HS-27A (cell line): ENCODE measurements at places on chromosomes 2 and 18.

GRCh38 chr2:9819551-9819950 is 23.7 kb upstream of the TAF1B start:
- no peak for DNase-seq

DNA sequence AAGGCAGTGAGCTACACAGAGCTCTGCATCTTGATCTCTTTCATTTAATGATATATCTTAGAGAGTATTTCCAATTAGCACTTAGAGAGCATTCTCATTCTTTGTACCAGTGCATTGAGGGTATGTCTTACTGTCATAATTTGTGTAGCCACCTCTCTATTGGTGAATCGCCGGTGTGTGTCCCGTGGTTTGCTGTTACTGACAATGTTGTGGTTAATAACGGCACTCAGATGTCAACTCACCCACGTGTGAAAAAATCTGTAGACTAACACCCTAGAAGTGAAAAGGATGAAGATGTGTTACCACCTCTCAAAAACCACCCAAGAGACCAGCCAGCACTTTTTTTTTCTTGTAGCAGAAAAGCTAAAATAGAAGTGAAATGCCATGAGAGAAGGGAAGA is 37.1 kb downstream of the TEX51 start:
- no peak for DNase-seq

DNA sequence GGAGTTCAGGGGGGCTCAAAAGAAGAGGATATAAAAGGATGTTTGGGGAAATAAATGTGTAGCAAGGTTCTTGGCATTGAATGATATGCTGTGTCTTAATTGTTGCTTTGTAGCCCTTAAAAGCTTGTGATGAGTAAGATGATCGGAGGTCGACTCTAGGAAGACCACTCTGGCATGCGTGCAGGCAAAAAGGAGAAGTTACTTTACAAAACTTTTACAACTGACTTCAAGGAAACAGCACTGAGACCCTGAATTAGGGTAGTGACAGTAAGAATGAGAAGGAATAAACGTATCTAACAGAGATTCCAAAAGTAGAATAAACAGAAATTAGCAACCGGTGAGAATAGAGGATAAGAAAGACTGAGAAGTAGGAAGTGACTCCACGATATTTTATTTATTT is 228.7 kb upstream of the TANK start:
- no peak for DNase-seq

- DNase-seq = no peak
Observed at GRCh38 chr18:24651434-24651833, 191.0 kb downstream of the HRH4 start.

- DNase-seq = no peak
Observed at GRCh38 chr2:1891971-1892486, 147.7 kb upstream of the PXDN start.

DNA sequence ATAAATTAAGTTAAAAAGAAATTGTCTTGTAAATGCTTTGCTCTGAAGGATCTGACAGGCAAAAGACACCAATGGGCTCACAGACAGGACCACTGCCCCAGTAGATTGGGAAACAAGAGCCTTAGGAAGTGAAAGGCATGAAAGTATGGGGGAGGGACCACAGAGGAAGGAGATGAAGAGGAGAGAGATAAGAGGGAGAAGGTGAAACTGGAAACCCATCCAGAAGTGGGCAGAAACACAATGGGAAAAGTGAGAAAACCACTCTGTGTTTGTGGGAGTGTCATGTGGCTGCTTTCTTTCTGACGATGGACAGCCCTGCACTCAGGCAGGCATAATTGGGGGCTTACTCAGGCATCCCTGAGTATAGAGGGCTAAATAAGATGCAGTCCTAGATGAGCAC is 101.5 kb upstream of the STON1 start:
- DNase-seq = no peak

GRCh38 chr2:221527776-221528309 is 44.3 kb downstream of the EPHA4 start:
- no peak for DNase-seq

DNA sequence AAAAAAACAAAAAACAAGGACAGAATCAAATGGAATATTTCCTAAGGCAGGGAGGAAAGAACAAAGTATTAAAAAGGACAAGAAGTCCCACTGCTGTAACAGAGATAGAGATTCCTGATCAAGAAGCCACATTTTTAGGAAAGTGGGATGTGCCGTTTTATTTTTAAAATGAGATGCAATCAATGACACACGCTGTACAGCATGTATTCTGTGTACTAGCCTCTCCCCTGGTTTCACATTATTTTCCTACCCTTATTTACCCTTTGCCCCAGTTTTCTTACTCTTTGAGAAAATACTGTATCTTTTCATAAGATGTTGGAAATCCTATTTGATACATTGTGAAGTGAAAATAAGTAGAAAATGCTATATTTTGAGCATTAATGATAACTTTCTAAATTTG is 45.8 kb downstream of the E2F6 start:
- no peak for DNase-seq

DNA sequence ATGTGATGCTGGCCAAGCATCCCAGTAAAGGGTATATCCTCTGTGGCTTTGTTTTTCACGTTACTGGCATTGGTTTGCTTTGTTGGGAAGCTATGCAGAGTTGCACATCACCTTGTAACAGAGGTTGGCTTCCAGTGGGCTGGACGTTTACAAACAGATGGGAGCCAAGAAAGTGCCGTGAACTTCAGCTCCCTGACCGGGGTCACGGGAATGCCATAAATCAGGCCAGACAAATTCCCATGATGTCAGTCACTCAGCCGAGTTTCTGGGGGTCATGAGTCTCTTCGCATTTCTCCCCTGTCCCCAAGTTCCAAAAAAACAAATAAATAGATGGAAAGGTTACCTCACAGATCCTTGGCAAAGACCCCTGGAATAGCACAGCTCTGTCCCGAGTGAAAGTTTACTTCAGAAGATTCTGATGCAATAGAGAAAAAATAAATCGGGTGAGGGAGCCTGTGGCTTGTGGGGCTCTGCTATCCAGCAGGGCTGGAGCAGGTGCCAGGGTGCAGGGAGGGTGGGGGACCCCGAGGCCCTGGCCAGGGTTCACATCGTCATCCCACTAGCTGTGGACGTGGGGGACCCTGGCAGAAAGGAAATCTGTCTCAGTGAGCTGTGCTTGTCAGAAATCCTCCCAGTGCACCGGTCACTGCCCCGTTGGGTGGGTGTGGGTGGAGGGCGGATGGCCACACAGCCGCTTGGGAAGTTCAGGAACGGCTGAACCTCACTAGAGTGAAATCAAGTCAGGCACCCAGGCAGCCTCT is 27.8 kb downstream of the TWIST2 start:
- no peak for DNase-seq

- DNase-seq = no peak
Observed at GRCh38 chr18:57433934-57434535, 1.1 kb upstream of the ONECUT2 start.

DNA sequence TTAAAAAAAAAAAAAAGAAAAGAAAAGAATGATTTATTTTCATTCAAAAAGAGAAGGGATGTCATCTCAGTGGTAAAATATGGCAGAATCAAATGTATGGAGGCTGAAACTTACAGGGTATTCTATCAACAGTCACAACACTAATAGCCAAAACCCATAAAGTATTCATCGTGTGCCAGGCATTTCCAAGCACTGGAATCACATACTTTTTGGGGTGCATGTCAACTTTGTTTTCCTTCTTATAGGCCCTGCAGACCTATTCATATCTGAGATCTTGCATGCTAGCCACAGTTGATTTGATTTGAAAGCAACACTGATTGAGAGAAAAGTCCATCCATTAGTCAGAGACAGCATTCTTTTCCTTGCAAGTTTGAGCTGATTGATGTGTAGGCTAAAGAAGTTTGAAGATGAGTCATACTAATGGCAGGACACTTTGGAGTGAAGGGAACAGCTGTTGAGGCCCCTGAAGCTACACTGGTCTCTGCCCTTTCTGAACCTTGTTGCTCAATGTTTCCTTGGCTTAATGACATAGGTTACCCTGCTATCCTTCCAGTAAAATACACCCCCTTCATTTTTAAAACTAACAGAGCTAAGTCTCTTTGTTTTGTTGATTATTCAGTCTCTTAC is 22.0 kb downstream of the KATNAL2 start:
- DNase-seq = no peak

- no peak for DNase-seq
Observed at GRCh38 chr2:163155279-163155883, 316.8 kb upstream of the KCNH7 start.

- no peak for DNase-seq
Observed at GRCh38 chr2:61134141-61134540, 27.8 kb upstream of the C2orf74 start.

DNA sequence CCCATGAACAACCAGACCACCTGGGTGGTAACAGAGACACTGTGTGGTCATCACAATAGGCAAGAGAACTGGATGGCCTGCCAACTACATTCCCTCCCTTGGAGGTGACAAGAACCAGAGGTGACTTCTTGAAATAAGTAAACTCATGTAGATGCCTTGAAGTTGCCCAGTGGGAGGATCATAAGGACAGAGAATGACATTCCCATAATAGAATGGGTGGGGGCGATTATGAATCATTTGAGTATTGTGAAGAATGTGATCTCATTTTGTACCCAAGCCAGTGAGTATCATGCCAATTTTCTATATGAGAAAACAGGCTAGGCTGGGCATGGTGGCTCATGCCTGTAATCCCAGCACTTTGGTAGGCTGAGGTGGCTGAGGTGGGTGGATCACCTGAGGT is 211.4 kb upstream of the GYPC start:
- no peak for DNase-seq

GRCh38 chr2:42947809-42948600 is 155.6 kb upstream of the HAAO start:
- DNase-seq = no peak

GRCh38 chr2:27730980-27731691 is 40.4 kb upstream of the MRPL33 start:
- no peak for DNase-seq

DNA sequence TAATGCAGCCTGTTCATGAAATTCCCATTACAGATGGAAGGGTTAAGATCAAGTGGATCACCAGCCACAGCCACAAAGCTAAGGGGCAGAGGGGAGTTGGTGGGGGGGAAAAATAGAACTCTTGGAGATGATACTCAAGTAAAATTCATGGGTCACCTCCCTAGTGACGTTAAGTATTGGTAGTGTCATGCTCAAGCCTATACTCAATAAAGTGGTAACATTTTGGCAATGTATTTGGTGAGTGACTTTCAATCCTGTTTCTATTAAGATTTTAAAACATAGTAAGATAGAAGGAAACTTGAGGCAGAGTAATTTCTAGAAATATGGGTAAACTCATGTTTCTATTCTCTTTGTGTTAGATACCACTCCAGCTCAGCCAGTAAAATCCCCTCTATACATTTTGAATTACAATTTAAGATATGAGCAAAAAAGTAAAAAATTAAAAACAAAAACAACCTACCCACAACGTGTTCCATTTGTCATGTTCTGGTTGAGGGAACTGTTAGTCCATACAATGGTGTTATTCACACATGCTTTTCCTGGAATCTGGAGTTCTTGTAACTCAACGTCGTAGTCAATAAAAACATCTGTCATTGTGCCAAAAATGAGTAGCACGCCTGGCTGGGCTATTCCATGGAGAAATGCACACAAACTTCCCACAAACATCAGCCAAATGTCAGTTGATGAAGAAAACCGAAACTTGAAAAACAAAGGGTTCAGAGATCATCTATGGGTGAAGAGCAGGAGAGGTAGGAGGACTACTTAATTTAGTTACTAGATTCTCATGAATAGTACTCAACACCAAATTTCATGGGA is 18.1 kb downstream of the ABCB11 start:
- DNase-seq = no peak
